Activated CD8-positive, alpha-beta T cell treated with anti-CD3 and anti-CD28 coated beads, Interleukin-2, amount 10 ng/mL, durations not matched to agents 7 days and 5 days (primary cell): ENCODE measurements at places on chromosomes 2 and 18. TPM values are rescaled to one million over a fixed set of nuclear protein-coding genes. Genes with fewer than 3 reads are reported as not detected.

The DSG3 gene
- not detected for total RNA-seq

The C1GALT1C1L gene
- total RNA-seq, result not detected

DNA sequence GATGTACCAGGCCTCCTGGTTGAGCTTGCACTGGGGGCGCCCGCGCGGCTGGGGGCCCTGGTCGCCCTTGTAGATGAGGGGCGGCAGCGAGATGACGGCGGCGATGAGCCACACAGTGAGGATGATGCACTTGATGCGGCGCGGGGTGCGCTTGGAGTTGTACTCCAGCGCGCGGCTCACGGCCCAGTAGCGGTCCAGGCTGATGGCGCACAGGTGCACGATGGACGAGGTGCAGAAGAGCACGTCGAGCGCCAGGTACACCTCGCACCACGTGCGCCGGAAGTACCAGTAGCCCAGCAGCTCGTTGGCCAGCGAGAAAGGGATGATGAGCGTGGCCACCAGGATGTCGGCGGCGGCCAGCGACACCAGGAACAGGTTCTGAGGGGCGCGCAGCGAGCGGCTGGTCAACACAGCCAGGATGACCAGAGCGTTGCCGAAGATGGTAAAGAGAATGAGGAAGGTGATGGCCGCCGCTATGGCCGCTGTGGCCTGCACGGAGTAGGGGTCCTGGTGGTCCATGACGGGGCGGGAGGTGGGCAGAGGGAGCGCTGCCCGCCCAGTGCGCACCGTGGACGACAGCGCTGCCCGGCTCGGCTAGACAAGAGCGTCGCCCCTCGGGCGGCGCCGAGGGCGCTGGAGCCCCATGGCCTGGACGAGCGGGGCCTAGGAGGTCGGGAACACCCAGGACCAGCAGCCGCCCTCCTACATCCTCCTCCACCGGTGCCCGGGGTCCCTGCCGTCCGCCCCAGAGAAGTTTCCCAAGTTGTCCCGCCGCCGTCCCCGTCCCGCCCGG lies 544 bp downstream of the ADRA2B start:
- peaks cover 28% of the 10 kb centered on the region for H3K4me1 ChIP-seq
- peak overlapping the region; percentile 64 for H3K4me3 ChIP-seq
- peaks cover 28% of the 10 kb centered on the region for H3K27me3 ChIP-seq
- no peaks in the 10 kb centered on the region for H3K36me3 ChIP-seq
- no peak for DNase-seq

The UCN gene
- 2.6 TPM for total RNA-seq

DNA sequence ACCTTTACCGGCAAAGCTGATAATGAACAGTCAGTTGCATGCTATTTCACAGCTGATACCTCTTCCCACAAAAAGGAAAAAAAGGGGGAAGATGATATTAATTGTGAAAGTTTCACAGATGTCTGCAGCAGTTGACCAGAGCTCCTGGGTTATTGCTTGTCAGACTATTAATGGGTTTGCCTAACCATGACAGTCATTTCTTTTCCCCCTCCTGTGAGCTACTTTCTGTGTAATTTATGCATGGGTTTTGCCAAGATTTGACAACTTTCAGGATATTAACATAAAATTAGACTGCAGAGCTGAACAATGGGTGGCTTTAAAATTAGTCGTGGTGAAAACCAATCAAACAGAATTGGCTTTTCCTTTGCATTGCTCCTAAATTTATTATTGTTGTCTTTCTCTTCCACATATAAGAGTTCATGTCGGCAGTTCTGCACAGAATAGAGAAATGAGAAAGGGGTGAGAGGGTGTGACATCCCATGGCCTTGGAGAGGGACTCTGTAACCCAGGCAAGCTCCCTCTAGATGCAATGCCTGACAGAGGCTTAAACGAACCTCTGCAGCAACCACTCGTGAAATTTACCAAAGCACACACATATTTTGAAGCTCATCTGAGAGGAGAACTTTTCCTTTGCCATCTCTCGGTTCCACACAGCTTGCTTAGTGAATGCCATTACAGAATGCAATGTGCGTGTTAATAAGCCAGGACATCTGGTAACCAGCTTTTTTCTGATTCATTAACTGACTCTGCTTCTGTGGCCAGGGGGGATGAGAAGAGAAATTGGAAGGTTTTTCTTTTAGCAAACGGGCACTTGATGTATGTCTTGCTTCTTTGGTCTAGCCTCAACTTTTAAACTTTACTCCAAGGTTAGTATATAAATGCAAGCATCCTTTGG lies 82.2 kb upstream of the ITGA4 start:
- DNase-seq, result no peak
- H3K36me3 ChIP-seq, result peaks cover 5% of the 10 kb centered on the region
- H3K27me3 ChIP-seq, result no peaks in the 10 kb centered on the region
- no peak overlapping the region for H3K4me3 ChIP-seq

DNA sequence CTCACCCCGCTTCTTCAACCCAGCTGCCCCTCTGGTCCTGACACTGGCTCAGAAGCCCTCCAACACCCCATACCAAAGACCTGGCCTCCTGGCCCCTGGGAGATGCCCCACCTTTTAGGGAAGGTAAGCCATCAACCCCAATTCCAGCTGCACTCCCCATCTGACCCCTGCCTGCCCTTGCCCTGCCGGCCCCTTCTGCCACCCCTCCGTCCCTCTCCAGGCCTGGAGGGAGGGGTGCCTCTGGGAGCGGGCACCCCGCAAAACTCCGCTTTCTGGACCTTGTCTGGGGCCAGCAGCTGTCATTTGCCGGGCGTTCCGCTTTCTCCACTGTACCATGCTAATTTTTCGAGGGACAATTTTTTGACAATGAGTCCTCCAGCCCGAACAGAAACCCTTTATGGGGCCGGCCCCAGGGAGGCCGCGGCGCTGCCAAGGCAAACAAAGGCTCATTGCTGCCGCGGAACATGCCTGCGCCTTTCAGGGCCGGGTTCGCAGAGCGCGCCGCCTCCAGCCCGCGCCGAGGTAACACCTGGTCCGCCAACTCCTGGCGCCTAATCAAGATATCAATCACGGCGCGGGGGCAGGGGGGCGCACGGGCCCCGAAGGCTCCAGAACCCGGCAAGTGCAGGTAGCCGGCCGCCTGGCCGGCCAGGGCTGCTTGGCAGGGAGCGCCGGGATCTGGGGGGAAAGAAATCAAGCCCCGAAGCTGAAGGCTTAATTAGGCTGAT lies 96.0 kb downstream of the INHBB start:
- no peak overlapping the region for H3K27ac ChIP-seq
- no peak overlapping the region for H3K4me3 ChIP-seq
- H3K36me3 ChIP-seq, result no peaks in the 10 kb centered on the region
- no peak for DNase-seq

The LOXHD1 gene
- total RNA-seq, result 0.63 TPM

- H3K27ac ChIP-seq, result no peak overlapping the region
- no peak overlapping the region for H3K4me3 ChIP-seq
- DNase-seq, result no peak
- H3K36me3 ChIP-seq, result no peaks in the 10 kb centered on the region
Observed at GRCh38 chr18:50131591-50131990, 63.4 kb downstream of the MYO5B start.

The LRPPRC gene
- total RNA-seq, result 94.7 TPM

DNA sequence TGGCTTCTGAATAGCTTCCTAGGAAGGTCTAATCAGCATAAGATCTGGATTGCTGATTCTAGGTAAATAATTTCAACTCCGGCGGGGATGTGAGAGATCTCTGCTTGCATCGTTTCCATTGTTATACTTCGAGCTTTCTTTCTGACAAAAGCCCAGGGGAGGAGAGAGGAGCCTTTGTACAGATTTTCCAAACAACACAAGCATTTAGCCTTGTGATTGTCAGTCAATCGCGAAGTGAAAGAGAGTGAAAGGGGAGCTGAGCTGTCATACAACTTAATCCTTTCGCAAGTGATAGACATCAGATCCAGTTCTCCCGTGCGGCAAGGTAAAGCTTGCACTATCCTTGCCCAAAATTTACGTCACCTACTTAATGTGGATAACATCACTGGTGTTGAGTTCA lies 26.2 kb downstream of the RALB start:
- DNase-seq, result no peak
- no peak overlapping the region for H3K4me3 ChIP-seq
- no peak overlapping the region for H3K27ac ChIP-seq

The RBKS gene
- 1.6 TPM for total RNA-seq
